GM23248 (cell line): ENCODE measurements at places on chromosomes 3 and 15.

- no peak for DNase-seq
These were observed 139.8 kb upstream of the PROK2 start for GRCh38 chr3:71924721-71925120.

GRCh38 chr3:189677667-189678066, 46.5 kb downstream of the TP63 start:
- no peak for DNase-seq

GRCh38 chr3:49351521-49352011, 6.6 kb downstream of the GPX1 start:
- peak; percentile 88 for DNase-seq

DNA sequence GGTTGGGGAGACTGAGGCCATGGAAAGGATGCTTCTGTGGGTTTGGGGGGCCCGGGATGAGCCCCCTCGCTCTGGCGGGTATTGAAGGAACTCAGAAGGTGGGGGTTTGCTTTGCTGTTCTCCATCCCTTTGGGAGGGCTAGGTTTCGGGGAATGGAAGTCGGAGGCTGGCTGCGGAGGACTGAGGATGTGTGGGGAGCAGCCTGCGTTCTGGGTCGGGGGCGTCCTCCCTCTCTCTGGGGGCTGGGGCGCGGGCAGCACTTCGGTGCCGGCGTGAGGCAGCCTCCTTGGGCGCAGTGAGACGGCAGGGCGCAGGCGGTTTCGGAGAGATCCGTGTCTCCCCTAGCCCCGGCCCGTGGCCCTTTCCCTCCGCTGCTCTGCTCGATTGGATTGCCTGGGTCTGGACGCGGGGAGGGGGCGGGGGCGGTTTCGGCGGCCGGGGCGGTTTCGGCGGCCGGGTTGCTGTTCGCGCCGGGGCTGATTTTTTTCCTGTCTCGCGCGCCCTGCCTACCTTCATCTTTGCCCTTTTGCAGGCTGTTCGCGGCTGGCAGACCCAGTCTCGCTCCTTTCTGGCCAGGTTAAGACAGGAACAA, 1.4 kb downstream of the PTPRG start:
- peak; percentile 66 for DNase-seq

- DNase-seq: no peak
These were observed 360.9 kb upstream of the TRIM42 start for GRCh38 chr3:140316868-140317400.

GRCh38 chr3:184450547-184450946, 70.7 kb downstream of the CHRD start:
- no peak for DNase-seq

GRCh38 chr3:61887206-61887605, 325.8 kb downstream of the PTPRG start:
- no peak for DNase-seq

- DNase-seq: no peak
These were observed 100.6 kb downstream of the ZNF609 start for GRCh38 chr15:64560998-64561397.

DNA sequence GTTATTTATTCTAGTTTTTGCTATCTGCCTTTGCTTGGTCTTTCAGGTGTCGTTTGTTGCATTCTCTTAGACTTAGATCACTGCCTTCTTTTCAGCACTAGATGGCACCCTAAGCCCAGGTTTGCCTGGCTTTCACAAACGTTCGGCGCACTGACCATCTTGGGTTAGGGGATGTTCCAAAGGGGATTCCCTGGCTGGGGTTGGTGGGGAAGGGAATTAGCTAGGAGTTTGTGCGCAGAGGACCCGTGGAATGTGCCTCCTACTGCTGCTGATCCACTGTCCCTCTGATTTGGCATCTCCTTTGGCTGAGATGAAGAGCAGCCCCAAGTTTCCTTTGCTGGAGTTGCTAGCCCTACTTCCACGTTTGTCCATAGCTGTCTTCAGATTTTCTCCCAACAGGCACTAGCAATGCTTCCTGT, 33.9 kb downstream of the PFN2 start:
- peak; percentile 68 for DNase-seq

- peak; percentile 49 for DNase-seq
These were observed 721.0 kb downstream of the OTOL1 start for GRCh38 chr3:162217647-162218046.

- DNase-seq: no peak
These were observed 43.1 kb downstream of the CEMIP start for GRCh38 chr15:80822256-80822655.

DNA sequence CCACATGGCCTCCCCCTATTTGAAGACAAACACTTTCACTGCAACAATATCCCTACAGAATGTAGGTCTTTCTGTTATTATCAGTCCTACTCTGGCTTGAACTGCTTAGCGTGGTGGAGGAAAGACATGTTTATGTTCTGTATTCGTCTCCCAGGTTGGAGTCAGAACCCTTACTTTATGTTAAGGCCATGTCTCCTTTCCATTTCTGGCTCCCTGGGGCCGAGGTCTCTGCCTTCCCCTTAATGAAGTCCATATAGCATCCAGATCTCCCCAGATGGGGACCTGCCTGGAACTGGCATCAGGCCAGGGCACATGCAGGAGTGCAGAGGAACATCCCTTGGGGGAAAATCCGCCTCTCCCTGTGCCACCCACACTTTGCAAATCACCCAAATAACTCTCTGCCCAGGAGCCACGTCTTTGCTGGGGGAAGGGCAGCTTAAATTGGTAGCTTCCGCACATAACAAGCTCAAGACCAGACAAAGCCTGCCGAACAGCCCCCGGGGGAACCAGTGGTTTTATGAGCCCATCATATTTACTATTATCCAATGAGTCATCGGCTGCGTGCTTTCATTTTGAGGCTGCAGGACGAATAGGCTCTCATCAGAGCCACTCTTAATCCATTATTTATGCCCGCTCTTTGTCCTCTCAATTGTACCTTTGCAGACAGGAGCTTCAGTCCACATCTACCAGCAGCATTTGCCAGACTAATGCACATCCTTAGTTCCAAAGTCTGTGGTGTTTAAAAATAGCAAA, 237.0 kb downstream of the UACA start:
- peak; percentile 90 for DNase-seq

GRCh38 chr15:85870216-85871014, 75.7 kb upstream of the KLHL25 start:
- DNase-seq: no peak
